AG20443 (cell line): ENCODE measurements at places on chromosomes 4 and X.
A peak's percentile ranks its signal among the peaks of the same experiment; 100 is the strongest.

DNA sequence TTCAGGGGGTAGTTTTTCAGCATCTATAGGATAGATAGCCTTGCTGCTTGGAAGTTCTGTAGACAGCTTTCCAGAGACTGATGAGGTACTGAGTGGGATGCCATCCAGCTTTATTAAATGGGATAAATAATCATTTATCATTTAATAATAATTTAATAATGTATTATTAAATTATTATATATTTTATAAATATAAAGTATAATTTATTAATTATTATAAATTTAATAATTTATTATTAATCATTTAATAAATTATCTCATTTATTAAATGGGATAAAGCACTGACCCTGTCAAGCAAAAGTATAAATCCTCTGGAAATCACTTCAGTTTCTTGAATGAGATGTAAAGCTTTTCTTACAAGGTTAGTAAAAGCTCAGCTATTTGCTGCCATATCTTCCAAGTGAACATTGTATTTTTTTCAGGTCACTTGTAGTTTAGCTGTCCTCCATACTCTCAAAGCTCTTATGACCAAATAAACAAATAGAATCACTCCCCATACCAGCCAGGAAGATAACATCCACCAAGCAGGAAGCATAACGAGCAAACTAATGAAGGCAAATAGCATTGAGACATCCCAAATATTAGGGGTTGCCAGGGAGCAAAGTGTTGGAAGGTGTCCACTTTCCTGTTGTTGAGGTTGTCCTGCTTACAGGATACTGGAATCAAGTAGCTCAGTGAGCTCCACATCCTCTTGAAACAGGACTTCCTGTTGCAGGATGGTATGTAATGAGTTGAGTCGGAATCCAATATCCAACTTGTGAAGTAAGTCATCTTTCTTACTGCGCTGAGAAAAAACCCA is 88.9 kb downstream of the ZNF674 start:
- DNase-seq, result no peak

DNA sequence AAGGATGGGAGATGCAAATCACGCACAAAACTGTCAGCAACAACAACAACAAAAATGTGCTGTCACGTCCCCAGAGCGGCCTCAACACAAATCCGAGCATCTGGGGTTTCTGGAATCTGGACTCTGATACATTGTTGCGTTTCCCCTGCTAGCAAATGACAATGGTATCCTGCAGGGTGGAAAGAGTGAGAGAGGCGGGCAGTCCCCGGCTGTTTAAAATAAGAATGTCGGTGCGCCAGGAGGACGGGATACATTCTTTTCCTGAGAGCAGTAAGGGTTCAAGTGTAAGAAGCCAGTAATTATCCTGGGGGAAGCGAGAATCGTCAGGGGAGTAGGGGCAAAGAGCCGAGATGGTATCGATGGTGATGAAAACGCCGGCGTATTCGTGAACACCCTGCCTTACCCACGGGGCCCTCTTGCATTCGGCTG is 310.2 kb downstream of the ASMT start:
- peak; percentile 16 for DNase-seq

GRCh38 chrX:18893536-18893935 is 90.4 kb downstream of the PHKA2 start:
- DNase-seq, result no peak

GRCh38 chr4:119099227-119099810 is 36.3 kb upstream of the MYOZ2 start:
- peak; percentile 24 for DNase-seq

DNA sequence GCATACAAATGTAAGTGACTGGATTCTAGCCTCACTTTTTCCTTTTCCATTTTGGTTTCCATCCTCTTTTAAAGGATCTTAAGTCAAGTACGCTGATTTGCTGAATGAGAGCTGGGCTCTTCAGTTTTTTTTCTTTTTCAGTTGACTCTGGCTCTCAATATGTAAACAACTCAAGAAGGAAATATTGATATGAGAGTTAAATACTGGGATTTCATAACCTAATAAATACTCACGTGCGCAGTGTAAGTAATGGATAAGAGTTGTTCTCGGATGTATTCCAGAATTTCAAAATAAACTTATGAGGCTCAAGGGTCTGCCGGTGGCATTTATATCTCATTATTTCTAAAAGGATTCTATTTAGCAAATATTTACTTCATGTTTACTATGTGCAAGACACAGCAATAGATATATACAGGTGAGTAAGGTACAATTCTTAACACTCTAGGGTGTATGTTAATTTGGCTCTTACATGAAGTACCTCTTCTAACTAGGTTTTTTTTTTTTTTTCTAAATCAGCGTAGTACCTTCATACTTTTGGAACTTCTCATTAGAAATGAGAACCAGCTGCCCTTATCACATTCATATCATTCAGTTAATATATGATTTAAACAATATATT is 11.0 kb upstream of the MAGEB10 start:
- DNase-seq, result no peak

DNA sequence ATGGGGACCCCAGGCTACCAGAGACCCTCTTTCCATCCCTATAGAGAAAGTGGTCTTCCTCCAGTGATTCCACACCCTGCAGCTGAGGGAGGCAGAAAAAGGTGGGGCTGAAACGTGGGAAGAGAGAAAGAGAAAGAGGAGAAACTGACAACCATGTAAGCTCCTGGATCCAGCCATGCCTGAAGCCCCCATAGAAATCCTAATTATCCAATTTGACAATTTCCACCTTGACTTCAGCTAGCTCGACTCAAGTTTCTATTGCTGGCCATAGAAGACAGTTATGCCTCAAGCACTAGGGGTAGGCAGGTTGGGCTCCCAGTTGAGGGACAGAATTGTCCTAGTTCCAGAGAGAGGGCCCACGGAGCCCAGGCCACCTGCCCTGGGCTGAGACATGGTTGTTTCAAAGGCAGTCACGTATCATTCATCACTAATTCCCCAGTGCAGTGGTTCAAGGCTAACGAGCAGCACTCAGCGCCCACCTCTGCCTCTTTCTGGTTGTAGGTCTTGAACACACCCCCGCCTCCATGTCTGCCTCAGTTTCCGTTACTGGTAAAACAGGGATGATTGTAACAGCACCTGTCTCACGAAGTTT is 39.8 kb upstream of the ASMTL start:
- DNase-seq, result no peak

- DNase-seq, result no peak
Observed at GRCh38 chr4:150039274-150040127, 38.7 kb upstream of the DCLK2 start.

GRCh38 chr4:8201321-8201781 is 2.3 kb downstream of the SH3TC1 start:
- no peak for DNase-seq

- peak; percentile 71 for DNase-seq
Observed at GRCh38 chr4:8427761-8428287, 12.7 kb downstream of the ACOX3 start.

DNA sequence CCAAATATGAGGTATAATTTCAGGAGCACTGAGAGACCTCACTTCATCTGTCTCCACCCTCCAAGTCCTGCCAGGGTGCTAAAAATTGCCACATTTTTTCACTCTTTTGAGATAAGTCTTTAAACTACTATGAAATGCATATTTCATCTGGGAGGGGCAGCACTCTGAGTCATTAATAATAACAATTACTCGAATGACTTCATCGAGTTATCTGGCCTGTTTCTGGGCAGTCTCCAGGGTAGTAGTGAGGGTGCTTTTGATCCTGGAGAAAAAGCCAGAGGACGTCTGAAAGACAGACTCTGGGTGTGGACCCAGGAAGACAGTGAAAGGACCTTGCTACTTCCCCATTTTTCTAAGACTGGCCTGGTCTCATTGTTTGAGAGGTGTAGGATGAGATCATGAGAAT is 42.3 kb upstream of the SRD5A3 start:
- DNase-seq, result peak; percentile 67

GRCh38 chr4:106681381-106681921 is 312.9 kb upstream of the GIMD1 start:
- no peak for DNase-seq
